Aorta (tissue), 5 donors: ENCODE measurements at places on chromosomes 1 and 21. TPM values are rescaled to one million over a fixed set of nuclear protein-coding genes. Genes with fewer than 3 reads are reported as not detected.

GRCh38 chr1:193293726-193294125, 107.3 kb upstream of the B3GALT2 start:
- no peak overlapping the region for H3K27ac ChIP-seq
- H3K36me3 ChIP-seq: no peaks in the 10 kb centered on the region
- H3K4me1 ChIP-seq: no peaks in the 10 kb centered on the region
- H3K4me3 ChIP-seq: no peak overlapping the region

Gene ANXA9
- not detected for total RNA-seq

DNA sequence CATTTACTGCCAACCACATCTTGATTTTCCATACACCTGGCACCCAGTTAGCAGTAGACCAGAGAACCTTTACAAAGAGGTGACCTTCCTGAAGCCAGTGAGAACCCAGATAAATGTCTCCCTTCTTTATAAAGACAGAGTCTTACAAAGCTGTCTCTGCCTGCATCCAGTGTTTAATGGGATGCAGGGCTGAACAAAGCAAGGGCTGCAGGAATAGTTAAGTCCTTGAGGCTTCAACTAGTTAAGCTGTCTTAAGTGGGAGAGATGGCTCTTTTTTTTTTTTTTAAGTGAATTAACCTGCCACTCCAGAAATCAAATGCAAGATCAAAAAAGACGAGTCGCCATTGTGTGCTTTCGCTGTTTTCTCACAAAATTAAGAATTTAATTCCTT, 1.5 kb downstream of the AHCYL1 start:
- DNase-seq: no peak
- H3K27ac ChIP-seq: no peak overlapping the region
- peaks cover 6% of the 10 kb centered on the region for H3K4me1 ChIP-seq
- no peaks in the 10 kb centered on the region for H3K27me3 ChIP-seq
- peak overlapping the region; percentile 65 for H3K4me3 ChIP-seq

DNA sequence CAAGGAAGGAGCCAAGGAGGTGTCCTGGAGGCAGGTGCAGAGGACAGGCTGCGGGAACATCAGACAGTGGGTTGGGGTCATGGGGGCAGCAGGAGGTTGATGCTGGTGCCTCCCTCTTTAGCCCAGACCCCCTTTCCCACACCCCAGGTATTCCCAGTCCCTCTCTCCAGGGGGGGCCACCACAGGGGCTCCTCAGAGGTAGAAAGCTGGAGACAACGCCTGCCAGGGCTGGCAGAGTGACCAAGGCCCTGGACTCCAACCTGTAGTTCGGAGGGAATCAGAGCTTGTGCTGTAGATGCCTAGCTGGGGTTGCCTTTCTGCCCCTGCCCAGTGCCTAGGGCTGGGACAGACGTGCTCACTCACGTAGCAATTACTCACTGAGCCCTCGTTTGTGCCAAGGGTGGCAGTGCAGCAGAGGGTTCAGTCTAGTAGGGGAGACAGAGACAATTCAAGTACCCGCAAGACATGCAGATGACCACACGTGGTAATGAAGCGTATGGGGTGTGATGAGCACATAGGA, 148.2 kb downstream of the PTPRU start:
- H3K27me3 ChIP-seq: no peaks in the 10 kb centered on the region
- H3K4me1 ChIP-seq: no peaks in the 10 kb centered on the region
- no peak overlapping the region for H3K4me3 ChIP-seq
- no peaks in the 10 kb centered on the region for H3K36me3 ChIP-seq

Gene IFFO2
- total RNA-seq: 34.7 TPM

Gene CLDN17
- total RNA-seq: not detected
